ENCODE measurements at places on chromosomes 6 and 20.

DNA sequence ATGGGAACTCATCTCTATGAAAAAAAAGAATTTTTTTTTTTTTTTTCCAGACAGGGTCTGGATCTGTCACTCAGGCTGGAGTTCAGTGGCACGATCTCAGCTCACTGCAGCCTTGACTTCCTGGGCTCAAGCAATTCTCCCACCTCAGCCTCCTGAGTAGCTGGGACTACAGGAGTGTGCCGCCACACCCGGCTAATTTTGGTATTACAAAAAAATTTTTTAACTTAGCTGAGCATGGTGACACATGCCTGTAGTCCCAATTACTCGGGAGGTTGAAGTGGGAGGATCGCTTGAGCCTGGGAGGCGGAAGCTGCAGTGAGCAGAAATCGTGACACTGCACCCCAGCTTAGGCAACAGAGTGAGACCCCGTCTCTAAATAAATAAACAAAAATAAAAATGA is 7.5 kb downstream of the DEF6 start:
- DNase-seq = no peak

DNA sequence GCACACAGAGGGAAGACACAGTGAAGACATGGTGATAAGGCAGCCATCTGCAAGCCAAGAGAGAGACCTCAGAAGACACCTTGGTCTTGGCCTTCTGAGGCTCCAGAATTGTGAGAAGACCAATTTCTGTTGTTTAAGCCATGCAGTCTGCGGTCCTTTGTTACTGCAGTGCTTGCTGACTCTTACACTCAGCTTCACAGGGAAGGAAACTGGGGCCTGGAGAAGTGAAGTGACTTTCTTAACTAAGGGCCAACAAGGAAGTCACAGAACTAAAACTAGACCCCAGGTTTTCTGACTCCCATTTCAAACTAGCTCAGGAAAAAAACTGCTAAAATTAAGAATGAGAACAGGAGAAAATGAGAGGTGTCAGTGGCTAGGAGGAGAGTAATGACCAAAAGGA is 74.3 kb downstream of the TNFRSF21 start:
- no peak for DNase-seq

- no peak for DNase-seq
Observed at GRCh38 chr6:33391922-33392594, 435 bp downstream of the KIFC1 start.

DNA sequence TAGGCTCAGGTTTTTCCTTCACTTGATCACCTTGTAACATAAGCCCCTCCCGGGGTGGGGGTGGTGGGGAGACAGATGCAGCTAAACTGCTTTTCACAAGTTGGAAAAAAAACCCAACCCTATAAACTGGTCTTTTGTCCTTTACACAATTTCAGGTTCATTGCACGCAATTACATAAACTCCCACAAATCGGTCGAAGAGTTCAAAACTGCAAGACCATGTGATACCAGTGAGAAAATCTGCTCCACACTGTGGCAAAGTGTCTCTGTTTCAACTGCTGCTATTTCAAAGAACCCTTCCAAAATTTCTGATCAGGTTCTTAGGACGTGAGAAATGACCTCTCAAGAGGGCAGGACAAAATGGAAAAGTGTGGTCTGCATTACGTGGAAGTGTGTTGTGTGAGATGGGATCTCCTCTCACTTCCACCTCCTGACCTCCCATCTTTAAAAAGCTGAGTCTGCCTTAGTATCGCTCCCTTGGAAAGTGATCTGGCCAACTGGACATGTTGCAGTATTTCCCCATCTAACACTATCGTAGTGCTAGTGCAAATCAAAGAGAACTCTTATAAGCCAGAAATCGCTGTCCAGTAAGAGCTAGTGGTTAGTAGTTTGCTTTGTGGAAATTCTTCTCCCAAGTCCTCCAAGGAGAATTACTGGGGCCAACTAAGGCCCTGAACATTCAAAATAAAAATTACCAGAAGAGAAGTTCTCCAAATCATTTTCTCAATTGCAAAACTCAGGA is 60.1 kb downstream of the PRND start:
- no peak for DNase-seq

GRCh38 chr6:136035378-136036070 is 184.0 kb downstream of the PDE7B start:
- no peak for DNase-seq

GRCh38 chr6:84017709-84018452 is 15.7 kb upstream of the MRAP2 start:
- DNase-seq = no peak

GRCh38 chr20:34713194-34713943 is 9.2 kb downstream of the TP53INP2 start:
- no peak for DNase-seq

DNA sequence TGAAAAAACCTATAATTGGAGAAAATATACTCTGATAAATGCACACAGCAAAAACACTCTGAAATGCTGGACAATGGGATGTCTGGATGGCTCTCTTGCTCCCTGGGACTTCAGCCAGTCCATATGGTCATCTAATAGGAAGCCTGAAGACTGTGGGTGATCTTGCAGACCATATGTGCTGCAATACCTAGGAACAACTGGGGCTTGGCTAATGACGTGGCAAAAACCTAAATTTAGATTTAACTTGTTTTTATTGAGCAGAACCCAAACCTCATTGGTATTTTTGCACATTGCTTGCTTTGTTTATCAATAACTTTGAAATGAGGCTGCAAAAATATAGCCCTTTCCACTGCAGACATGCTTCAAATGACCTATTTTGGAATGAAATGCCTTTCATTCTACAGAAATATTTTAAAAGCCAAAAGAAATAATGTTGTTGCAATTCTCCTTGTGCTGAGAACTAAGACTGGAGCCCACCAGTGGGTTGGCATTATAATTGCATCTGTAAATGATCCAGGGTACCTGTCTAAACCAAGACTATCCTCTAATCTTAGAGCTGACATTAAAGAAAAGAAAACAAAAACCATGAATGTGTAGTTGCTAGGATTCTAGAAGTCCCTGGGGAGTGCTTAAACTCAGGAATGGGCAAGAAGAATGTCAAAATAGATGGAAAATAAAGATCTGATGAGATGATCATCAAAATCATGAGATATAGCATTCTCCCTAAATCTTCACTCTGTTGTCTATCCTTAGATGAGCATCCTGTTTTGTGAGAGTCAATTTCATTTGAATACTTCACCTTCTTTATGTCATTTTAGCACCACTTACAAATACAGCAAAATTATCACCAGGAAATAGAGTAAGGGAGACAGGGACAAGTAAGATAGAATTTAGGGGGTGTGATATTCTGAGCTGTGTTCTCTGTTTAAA is 152.1 kb upstream of the RIMS1 start:
- DNase-seq = no peak

DNA sequence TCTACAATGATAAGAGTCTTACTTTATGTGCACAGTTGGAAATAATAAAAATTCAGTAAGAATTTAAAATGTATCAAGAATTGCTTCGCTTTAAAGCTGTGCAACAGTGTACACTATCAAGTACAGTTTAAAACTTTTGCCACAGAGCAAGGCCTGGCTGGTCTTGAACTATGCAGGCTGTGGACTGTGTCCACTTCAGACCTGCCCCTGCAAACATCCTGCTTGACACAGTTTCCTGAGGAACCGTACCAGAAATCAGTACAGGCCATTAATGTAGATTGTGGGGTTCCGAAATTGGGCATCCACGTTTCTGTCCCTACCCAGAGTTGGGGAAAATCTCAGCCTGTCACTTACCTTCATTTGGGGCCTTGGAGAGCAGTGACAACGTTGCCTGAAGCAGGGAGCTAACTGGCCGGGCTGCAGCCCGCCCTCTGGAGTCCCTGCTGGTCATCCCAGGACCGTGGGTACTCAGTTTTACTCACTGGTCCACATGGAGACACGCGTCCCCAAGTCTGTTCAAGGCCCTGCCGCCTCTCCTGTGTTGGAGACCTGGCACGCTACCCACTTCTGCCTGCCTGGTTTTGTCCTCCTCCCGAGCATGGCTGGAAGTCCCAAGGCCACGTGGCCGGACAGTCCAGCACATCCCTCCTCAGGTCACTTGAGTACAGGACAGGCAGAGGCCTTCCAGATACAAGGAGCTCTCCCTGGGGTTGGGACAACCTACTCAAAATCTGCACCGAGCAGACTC is 8.4 kb downstream of the NINL start:
- DNase-seq = no peak

DNA sequence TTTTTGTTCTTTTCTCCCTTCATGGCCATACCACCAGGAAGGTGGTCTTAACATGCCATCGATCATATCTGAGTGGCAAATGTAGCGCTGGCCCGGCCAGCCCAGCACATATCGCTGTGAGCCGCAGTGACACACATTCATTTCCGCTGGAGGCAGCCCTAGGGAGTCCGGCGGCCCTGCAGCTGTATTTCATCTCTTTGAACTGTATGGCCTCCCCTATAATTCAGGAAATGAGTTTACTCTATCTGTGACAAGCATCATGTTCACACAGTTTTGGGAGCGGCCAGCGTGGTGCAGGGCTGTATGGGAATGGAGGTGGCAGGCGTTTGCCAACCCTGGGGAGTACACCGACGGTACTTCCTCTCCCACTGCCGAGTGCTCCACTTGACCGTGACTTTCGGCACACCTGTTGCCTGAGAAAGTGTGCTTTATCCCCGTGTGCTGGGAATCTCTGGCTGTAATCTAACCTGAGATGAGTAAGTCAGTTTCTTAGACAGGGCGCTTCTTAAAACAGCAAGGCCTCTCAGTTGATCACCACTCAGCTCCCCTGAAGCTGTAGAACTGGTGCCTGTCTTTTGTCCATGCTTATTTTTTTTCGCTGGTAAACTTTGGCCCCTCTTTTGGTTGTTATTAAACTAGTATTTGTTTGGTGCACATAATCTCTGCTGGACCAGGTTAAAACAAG is 257.1 kb upstream of the TAB2 start:
- DNase-seq = no peak

GRCh38 chr6:83231146-83231545 is 38.0 kb downstream of the RWDD2A start:
- no peak for DNase-seq

DNA sequence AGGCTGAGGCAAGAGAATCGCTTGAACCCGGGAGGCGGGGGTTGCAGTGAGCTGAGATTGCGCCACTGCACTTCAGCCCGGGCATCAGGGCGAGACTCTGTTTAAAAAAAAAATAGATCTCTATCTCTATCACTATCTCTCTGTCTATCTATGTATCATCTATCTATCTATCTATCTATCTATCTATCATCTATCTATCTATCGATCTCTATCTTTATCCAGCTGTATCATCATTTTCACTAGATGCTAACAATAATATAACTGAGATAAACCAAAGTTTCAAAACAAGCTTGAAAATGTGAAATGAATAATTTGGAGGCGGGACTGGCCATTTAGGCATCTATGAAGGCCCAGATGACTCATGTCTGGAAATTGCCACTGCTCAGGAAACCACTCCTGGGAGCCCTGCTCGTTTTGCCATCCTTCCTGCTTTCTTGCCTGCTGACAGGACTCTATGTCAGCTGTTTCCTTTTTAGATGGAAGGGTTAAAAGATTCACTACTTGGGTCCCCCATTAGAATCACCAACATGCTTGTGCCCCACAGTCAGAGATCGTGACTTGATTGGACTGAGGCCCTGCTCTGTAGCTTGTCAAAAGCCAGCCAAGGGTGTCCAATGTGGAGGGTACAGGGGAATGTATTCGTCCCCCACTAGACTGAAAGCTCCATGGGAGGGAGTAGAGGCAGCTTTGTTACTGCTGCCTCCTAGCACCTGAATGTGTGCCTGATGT is 61.7 kb downstream of the UTRN start:
- DNase-seq = no peak

DNA sequence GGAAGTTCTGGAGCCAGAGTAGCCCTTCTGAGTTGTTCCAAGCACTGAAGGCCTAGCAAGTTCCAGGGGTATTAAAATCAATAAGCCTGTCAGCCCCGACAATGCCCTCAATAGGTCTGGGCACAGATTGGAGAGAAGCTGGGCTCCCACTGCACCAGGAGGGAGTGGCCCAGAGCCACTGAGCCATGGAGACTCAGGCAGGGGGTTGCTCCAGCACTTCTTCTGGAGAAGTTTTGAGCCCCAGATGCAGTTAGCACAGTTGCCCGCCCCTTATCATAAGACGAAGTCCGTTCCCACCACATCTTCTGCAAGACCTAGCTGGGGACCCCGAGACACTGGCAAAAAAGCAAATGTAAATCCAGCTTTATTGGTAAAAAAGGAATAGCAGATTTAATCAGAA is 13.0 kb downstream of the DEFB132 start:
- DNase-seq = no peak

GRCh38 chr6:162733489-162733888 is 5.7 kb downstream of the PACRG start:
- DNase-seq = no peak

GRCh38 chr20:39702701-39703349 is 740.7 kb downstream of the DHX35 start:
- no peak for DNase-seq

- DNase-seq = peak; percentile 66
Observed at GRCh38 chr6:19851241-19852089, 14.3 kb downstream of the ID4 start.

- no peak for DNase-seq
Observed at GRCh38 chr6:158043008-158043407, 61.3 kb downstream of the SYNJ2 start.

- DNase-seq = peak; percentile 2
Observed at GRCh38 chr20:23159256-23159946, 73.3 kb upstream of the CD93 start.

- DNase-seq = no peak
Observed at GRCh38 chr20:54405540-54405939, 69.9 kb upstream of the DOK5 start.

DNA sequence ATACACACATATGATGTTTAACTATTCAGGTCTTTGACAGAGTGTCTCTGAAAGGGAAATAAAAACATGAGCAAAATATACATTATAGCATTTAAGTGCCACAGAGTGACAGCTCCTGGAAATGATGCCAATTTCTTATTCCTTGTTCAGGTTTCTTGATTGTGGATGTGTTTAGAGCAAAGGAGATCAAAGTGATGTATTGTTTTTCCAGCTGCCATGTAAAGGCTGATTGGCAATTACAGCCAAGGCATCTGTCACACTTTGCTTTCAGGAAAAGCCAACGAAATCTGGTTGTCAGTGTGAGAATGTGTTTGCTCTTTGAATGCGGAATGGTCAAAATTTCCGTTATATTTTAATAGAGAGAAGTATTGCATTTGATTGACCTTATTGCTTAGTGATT is 347.8 kb upstream of the FLRT3 start:
- DNase-seq = no peak

GRCh38 chr6:36679043-36679833 is 724 bp downstream of the CDKN1A start:
- no peak for DNase-seq

DNA sequence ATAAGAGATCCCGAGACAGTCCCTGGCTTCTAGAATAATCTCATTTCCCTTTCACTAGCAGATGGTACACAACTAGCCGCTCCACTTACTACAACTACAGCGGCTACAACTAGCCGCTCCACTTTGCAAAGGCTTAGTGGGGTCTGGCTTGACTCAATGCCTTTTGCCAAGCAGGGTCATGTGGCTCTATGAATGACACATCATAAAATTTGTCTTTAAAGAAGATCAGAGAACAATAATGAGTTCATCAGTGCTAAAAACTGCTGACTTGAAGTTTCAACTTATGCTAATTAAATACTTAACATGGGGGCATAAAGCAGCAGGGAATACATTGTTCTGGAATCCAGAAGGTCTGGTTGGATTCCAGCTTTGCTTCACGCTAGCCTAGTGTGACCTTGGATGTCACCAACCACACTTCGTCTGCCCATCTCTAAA is 2.0 kb upstream of the MICAL1 start:
- DNase-seq = no peak

- no peak for DNase-seq
Observed at GRCh38 chr6:15464211-15464725, 198.6 kb downstream of the DTNBP1 start.

- DNase-seq = no peak
Observed at GRCh38 chr6:16180696-16181438, 52.0 kb downstream of the MYLIP start.

All from NCI-H2081 treated with DMSO at 0.1 percent for 48 hours (cell line).